ENCODE measurements at places on chromosomes 2 and 18. TPM values are rescaled to one million over a fixed set of nuclear protein-coding genes. Genes with fewer than 3 reads are reported as not detected.

TMEM163 gene
- 8.4 TPM for polyA plus RNA-seq

DNA sequence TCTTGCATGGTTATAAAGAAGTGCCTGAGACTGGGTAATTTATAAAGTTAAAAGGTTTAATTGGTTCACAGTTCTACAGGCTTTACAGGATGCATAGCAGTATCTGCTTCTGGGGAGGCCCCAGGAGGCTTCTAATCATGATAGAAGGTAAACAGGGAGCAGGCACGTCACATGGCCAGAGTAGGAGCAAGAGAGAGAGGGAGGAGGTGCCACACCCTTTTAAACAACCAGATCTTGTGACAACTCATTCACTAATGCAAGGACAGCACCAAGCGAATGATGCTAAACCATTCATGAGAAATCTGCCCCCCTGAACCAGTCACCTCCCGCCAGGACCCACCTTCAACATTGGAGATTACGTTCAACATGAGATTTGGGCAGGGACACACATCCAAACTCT, 141.1 kb downstream of the EN1 start:
- DNase-seq: no peak

DNA sequence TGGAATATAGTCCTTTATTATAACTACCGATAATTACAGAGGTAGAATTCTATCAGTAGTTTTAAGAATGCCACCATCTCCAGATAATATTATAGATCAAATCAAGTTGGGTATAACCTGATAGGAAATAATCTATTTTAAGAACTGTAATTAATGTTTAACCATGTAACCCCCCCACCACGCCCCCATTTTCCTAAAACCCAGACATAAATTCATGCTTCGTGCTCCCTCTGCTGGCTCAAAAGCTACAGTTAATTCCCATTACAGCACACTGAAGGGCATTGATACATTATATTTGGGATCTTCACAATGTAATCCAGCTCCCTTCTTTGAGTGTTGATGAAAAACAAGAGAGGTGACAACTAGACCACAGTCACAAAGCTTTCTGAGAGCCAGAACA, 228.0 kb upstream of the SMAD7 start:
- DNase-seq: no peak

DNA sequence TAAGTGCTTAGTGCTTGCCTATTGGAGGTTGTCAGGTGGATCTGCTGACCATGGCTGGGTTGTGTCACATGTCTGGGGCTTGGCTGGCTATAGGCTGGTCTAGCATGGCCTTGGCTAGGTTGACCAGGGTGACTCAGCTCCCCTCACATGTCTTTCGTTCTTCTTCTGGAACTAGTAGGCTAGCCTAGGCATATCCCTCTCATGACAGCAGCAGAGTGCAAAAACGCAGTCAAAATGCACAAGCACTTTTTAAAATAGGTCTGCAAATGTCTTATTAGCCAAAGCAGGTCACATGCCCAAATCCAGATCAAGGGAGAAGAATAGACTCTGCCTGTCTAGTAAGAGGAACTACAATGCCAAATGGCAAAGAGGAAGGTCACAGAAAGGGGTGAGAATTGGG, 179.7 kb upstream of the ACVR2A start:
- DNase-seq: no peak

DNA sequence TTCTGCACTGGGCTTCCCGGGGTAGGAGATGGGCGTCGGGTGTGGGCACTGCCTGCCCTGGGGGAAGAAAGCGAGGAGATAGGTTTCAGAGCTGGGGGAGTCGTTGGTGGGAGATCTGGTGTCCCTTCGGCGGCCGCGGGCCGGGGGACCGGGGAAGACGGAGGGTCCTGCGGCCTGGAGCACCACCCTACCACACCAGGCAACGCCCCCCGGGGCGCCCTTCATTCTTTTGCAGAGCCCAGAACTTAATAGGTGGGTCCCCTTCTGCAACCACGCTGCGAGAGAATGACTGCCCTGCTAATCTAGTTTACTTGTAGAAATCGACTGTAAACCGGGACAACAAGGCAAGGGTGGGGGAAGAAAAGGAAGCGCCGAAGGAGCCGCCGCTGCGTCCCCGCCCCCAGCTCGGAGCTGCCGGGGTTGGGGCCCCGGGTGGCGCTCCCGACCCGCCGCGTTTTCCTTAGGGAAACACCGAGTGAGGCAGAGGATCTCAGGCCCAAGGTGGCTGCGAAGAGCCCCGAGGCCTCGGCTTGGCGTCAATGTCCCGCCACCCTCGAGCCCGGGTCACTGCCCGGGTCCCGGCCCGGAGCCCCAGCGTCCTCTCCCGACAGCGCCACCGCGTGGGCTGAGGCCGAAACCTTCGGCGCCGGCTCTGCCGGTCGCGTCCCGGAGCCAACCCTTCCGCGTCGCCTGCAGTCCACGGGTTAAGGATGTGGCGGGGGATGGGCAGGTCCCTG, 5.4 kb upstream of the SATB2 start:
- DNase-seq: no peak

GRCh38 chr2:62738981-62739936, 33.7 kb downstream of the EHBP1 start:
- DNase-seq: no peak

- no peak for DNase-seq
Measured at GRCh38 chr2:172339371-172340010, 87.9 kb upstream of the ITGA6 start.

SCYGR4 gene
- not detected for polyA plus RNA-seq

COL6A3 gene
- 661 TPM for polyA plus RNA-seq

DBI gene
- 111 TPM for polyA plus RNA-seq

GRCh38 chr2:217713395-217714286, 289.2 kb downstream of the TNS1 start:
- DNase-seq: peak; percentile 66

CSRNP3 gene
- 9.3 TPM for polyA plus RNA-seq

GRCh38 chr2:128603411-128603924, 284.8 kb upstream of the HS6ST1 start:
- DNase-seq: no peak

GRCh38 chr2:195468771-195469170, 188.3 kb upstream of the SLC39A10 start:
- no peak for DNase-seq

DNA sequence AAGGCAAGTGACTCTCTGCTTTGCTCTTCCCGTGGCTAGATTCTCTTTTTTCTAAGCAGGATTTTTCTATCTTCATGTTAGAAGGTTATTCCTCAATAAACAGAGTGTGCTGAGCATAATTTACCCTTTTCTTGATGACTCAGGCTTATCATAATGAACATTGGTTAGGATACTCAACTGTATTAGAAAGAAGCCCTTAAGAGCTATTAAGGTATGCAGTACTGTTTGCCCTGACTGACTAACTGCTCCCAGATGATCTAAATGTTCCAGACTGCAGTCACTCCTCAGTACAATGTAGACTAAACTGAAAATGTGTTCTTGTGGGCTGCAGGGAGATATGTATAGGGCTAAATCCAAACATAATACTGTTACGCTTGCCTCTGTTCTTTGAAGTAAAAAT, 687.8 kb downstream of the NUP35 start:
- DNase-seq: no peak

All from right lung (tissue), 10 donors.